ENCODE measurements at places on chromosomes 13 and 19.

GRCh38 chr13:72412481-72412880 lies 314.9 kb downstream of the MZT1 start:
- H3K4me1 ChIP-seq = no peaks in the 10 kb centered on the region
- H3K27me3 ChIP-seq = no peaks in the 10 kb centered on the region
- no peak overlapping the region for H3K4me3 ChIP-seq
- H3K36me3 ChIP-seq = no peaks in the 10 kb centered on the region
- no peak overlapping the region for H3K27ac ChIP-seq

- no peaks in the 10 kb centered on the region for H3K36me3 ChIP-seq
- no peaks in the 10 kb centered on the region for H3K4me1 ChIP-seq
- H3K27ac ChIP-seq = no peak overlapping the region
- peak; percentile 72 for DNase-seq
- H3K27me3 ChIP-seq = no peaks in the 10 kb centered on the region
Observed at GRCh38 chr19:48674921-48675824, 2.4 kb upstream of the NTN5 start.

DNA sequence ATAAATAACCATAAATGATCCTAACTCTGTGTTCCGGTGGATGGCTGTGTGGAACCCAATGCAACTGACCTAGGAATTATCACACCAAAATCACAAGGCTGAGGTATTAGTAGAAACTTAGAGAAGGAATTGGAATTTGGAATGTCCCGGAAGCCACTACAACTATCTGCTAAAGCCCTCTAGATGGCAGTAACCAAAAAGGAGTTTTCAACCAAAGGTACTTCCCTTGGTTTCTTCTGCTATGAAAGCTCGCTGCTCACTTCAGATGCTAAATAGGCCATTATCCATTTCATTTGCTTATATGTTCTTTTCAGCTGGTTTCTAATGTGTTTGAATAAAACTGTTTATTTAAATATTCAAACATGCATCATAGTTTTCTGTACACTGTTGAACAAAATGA lies 1589.1 kb upstream of the SPRY2 start:
- no peaks in the 10 kb centered on the region for H3K27me3 ChIP-seq
- H3K4me3 ChIP-seq = no peak overlapping the region
- no peaks in the 10 kb centered on the region for H3K36me3 ChIP-seq
- peak; percentile 2 for DNase-seq

DNA sequence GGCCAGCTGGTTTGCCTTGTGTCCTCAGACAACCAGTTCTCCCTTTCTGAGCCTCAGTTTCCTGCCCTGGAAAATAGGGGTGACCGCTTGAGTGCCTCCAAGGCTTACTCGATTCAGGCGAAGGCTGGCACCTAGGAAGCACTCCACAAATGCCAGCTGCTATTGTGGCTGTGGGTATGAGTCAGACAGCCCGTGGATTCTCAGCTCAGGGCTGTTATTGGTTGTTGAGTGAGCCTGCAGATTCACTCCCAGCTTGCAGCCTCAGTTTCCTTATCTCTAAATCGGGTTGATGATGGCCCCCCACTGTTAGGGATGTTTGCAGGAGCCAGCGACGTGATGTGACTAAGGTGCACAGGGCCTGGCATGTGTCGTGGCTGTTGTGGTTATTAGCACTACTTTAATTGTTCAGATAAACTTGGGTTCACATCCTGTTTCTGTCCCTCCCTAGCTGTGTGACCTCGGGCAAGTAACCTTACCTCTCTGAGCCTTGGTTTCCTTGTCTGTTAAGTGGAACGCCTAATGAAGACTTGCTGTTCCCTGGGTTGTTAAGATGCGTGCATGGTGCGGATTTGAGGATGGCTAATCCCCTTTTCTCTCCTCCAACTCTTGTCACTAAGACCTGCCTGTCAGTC lies 2.4 kb downstream of the MARK4 start:
- H3K4me3 ChIP-seq = no peak overlapping the region
- no peak for DNase-seq
- H3K36me3 ChIP-seq = peaks cover 3% of the 10 kb centered on the region
- H3K27me3 ChIP-seq = no peaks in the 10 kb centered on the region

DNA sequence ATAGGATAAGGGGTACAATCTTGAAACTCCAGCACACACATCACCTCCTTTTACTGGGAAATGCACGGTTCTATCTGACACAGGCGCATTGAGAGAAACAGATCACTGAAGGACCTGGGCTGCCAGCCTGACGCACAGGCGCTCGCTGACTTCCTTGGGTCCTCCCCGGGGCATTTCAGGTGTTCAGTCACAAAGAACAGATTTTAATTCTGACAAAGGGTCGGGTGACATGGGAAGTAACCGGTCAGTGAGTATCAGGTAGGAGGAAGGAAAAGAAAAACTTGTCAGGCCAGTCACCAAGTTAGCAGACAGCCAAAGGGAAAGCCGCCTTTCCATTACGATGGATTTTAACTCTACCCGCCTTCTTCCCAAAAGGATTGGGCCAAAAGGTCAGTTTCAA lies 39.6 kb downstream of the INSR start:
- H3K4me1 ChIP-seq = no peaks in the 10 kb centered on the region
- DNase-seq = no peak
- no peaks in the 10 kb centered on the region for H3K36me3 ChIP-seq
- no peak overlapping the region for H3K27ac ChIP-seq
- H3K4me3 ChIP-seq = no peak overlapping the region

DNA sequence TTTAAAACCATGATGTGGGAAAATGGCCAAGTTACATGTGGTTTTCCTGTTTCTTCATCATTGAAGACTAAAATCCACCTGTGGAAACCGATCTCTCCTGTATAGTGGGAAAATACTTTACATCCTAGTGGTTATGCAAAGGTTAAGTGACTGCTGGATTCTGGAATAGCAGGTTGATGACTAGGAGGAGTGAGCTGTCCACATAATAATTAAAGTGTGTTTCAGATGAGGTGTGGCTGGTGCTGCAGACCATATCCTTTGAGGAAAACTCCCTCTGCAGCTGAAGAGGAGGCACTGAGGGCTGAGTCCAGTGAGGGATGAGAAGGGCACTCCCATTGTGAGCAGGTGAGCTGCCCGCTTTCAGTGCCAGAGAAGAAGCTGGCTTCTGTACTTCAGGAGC lies 43.2 kb downstream of the DCLK1 start:
- no peak overlapping the region for H3K4me3 ChIP-seq
- no peak for DNase-seq
- H3K4me1 ChIP-seq = no peaks in the 10 kb centered on the region
- no peaks in the 10 kb centered on the region for H3K36me3 ChIP-seq
- H3K27ac ChIP-seq = no peak overlapping the region

DNA sequence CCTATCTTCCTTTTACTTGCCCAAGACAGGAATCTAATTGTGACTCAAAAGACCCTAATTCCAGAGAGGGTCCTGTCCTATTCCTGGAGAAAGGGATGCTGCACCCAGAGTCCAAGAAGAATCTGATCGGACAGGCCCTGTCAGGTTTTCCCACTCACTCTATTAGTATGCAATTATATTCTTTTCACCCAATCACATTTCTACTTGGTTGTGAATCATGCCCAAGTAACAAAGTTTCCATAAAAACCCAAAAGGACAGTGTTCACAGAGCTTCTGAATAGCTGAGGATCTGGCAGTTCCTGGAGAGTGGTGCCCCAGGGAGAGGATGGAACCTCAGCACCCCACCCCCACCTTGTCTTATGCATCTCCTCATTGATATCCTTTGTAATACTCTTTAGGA lies 135.3 kb upstream of the SLITRK5 start:
- no peaks in the 10 kb centered on the region for H3K4me1 ChIP-seq
- no peak for DNase-seq
- H3K4me3 ChIP-seq = no peak overlapping the region
- H3K27ac ChIP-seq = no peak overlapping the region
- H3K27me3 ChIP-seq = no peaks in the 10 kb centered on the region

GRCh38 chr13:20729633-20730585 lies 26.4 kb downstream of the IL17D start:
- H3K27me3 ChIP-seq = no peaks in the 10 kb centered on the region
- H3K4me3 ChIP-seq = no peak overlapping the region
- H3K36me3 ChIP-seq = no peaks in the 10 kb centered on the region
- H3K4me1 ChIP-seq = peaks cover 6% of the 10 kb centered on the region

DNA sequence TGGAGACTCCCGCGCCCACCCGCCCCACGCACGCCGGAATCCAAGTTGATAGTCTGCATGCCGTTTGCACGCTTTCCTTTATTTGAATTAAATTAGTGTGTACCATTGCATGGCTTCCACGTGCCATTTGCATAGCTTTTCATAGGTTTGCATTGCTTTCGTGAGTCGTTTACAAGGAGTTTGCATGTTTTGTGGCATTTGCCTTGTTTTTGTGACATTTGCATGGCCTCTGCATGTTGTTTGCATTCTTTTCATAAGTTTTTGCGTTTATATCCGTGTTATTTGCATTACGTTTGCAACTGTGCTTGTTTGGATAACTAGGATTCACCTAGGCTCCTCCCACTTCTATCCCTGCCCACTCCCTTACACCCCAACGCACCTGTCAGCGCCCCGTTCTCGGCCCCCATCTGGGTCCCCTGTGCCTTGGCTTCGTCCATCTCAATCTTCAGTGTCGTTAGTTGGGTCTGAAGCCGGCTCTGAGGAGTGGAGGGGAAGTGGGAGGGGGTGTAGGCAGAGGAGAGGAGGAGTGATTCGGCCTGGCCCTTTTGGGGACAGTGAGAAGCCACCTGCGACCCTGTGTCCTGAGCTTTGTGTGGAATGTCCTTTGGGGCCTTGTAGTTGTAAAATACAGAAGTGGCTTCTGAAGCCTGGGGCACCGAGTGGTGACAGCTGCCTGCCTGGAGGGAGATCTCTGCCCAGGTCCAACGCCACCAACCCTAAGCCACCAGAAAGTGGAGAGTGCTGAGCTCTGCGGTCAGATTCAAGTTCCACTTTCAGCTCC lies 2.4 kb downstream of the CCDC194 start:
- H3K27ac ChIP-seq = no peak overlapping the region
- DNase-seq = peak; percentile 82
- H3K27me3 ChIP-seq = no peaks in the 10 kb centered on the region
- no peaks in the 10 kb centered on the region for H3K36me3 ChIP-seq

- no peak for DNase-seq
- no peak overlapping the region for H3K4me3 ChIP-seq
- H3K36me3 ChIP-seq = no peaks in the 10 kb centered on the region
- no peak overlapping the region for H3K27ac ChIP-seq
- no peaks in the 10 kb centered on the region for H3K4me1 ChIP-seq
Observed at GRCh38 chr13:112116187-112116950, 49.4 kb downstream of the SOX1 start.

- no peak for DNase-seq
- H3K27me3 ChIP-seq = no peaks in the 10 kb centered on the region
- no peak overlapping the region for H3K4me3 ChIP-seq
- H3K36me3 ChIP-seq = no peaks in the 10 kb centered on the region
- H3K27ac ChIP-seq = no peak overlapping the region
Observed at GRCh38 chr13:43116242-43116641, 92.9 kb downstream of the DNAJC15 start.

GRCh38 chr13:103731959-103732358 lies 665.7 kb upstream of the SLC10A2 start:
- no peaks in the 10 kb centered on the region for H3K4me1 ChIP-seq
- H3K4me3 ChIP-seq = no peak overlapping the region
- DNase-seq = no peak
- no peak overlapping the region for H3K27ac ChIP-seq

GRCh38 chr13:47650209-47650608 lies 350.9 kb downstream of the SUCLA2 start:
- no peak overlapping the region for H3K27ac ChIP-seq
- H3K4me3 ChIP-seq = no peak overlapping the region
- H3K36me3 ChIP-seq = no peaks in the 10 kb centered on the region
- no peaks in the 10 kb centered on the region for H3K4me1 ChIP-seq

GRCh38 chr19:4012092-4012974 lies 4.8 kb downstream of the PIAS4 start:
- H3K27me3 ChIP-seq = no peaks in the 10 kb centered on the region
- H3K4me1 ChIP-seq = peaks cover 5% of the 10 kb centered on the region
- H3K27ac ChIP-seq = no peak overlapping the region
- peaks cover 29% of the 10 kb centered on the region for H3K36me3 ChIP-seq

DNA sequence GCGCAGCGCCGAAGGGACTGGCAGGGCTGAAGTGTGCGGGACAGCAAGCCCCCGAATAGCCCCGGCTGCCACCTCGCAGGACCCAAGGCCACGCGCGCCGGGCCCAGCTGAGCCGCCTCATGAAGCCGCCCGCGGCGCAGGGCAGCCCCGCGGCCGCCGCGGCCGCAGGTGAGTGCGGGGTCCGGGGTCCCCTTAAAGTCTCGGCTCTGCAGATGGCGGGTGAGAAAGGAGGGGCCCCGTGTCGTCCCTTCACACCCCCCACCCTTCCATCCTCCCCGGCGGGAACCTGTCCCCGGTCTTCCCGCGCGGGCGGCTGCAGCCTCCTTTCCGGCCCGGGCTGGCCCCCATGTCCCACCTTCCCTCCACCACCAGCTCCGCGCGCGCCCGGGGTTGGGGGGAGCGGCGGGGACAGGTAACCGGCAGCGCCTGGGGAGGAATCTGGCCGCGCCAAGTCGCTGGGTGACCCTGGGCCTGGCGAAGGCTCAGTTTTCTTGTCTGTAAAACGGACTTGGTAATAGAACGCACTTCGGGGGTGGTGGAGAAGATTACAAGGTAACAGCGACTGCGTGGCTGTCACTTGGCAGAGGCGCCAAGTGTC lies 338 bp downstream of the RGCC start:
- H3K36me3 ChIP-seq = peaks cover 3% of the 10 kb centered on the region
- no peak for DNase-seq
- H3K4me3 ChIP-seq = peak overlapping the region; percentile 81
- peaks cover 35% of the 10 kb centered on the region for H3K4me1 ChIP-seq

- H3K27ac ChIP-seq = no peak overlapping the region
- no peaks in the 10 kb centered on the region for H3K27me3 ChIP-seq
- DNase-seq = peak; percentile 49
- no peaks in the 10 kb centered on the region for H3K4me1 ChIP-seq
- H3K36me3 ChIP-seq = no peaks in the 10 kb centered on the region
Observed at GRCh38 chr19:50500060-50500752, 10.8 kb downstream of the JOSD2 start.

- H3K4me3 ChIP-seq = no peak overlapping the region
- H3K27ac ChIP-seq = no peak overlapping the region
- H3K36me3 ChIP-seq = peaks cover 45% of the 10 kb centered on the region
- H3K27me3 ChIP-seq = no peaks in the 10 kb centered on the region
- peak; percentile 47 for DNase-seq
- peaks cover 20% of the 10 kb centered on the region for H3K4me1 ChIP-seq
Observed at GRCh38 chr19:17775245-17775927, 19.6 kb upstream of the B3GNT3 start.

- no peak overlapping the region for H3K27ac ChIP-seq
- H3K4me1 ChIP-seq = no peaks in the 10 kb centered on the region
- H3K36me3 ChIP-seq = no peaks in the 10 kb centered on the region
- no peaks in the 10 kb centered on the region for H3K27me3 ChIP-seq
- H3K4me3 ChIP-seq = no peak overlapping the region
Observed at GRCh38 chr13:40319699-40320579, 346.5 kb downstream of the FOXO1 start.

- DNase-seq = no peak
- no peaks in the 10 kb centered on the region for H3K4me1 ChIP-seq
- H3K4me3 ChIP-seq = no peak overlapping the region
- no peaks in the 10 kb centered on the region for H3K27me3 ChIP-seq
- H3K27ac ChIP-seq = no peak overlapping the region
- peaks cover 77% of the 10 kb centered on the region for H3K36me3 ChIP-seq
Observed at GRCh38 chr19:52120286-52120685, 19.5 kb downstream of the ZNF616 start.

All from common myeloid progenitor, CD34-positive (primary cell).